Natural killer cell treated with Interleukin-12 subunit alpha and Interleukin-12 subunit beta and Interleukin-15 and Interleukin-18, amount 100 ng/mL, for 72 hours (primary cell): ENCODE measurements at places on chromosomes 7 and 10. TPM values are rescaled to one million over a fixed set of nuclear protein-coding genes. Genes with fewer than 3 reads are reported as not detected.

- no peaks in the 10 kb centered on the region for H3K27me3 ChIP-seq
- H3K27ac ChIP-seq = no peak overlapping the region
- H3K36me3 ChIP-seq = no peaks in the 10 kb centered on the region
Measured at GRCh38 chr10:83522881-83523386, 616.4 kb upstream of the GHITM start.

VPS50 gene
- 19.2 TPM for total RNA-seq

COBL gene
- not detected for total RNA-seq

TAS2R3 gene
- 3.3 TPM for total RNA-seq

DNA sequence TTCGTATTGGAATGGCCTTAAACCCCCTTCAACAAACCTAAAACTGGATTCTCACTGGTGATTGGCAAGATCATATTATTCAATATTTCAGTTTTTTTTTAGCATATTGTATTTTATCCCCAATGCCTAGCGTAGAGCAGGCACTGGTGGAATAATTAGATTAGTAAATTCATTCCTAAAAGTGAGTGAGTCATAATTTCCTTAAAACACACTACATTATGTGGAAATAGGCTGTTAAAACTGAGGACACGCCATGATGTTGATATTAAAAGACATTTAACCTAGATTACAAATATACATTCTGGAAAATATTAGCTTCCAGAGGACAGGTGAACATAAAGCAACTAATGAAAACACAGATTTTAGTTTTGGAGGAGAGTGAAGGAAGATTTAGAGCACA lies 463.9 kb downstream of the PARD3 start:
- H3K4me1 ChIP-seq = peaks cover 10% of the 10 kb centered on the region
- no peaks in the 10 kb centered on the region for H3K36me3 ChIP-seq

PCLO gene
- not detected for total RNA-seq

GRCh38 chr10:71688256-71688655 lies 31.3 kb downstream of the C10orf105 start:
- DNase-seq = no peak
- no peaks in the 10 kb centered on the region for H3K27me3 ChIP-seq
- peaks cover 6% of the 10 kb centered on the region for H3K36me3 ChIP-seq
- peak overlapping the region; percentile 42 for H3K27ac ChIP-seq

FEZF1 gene
- not detected for total RNA-seq

GRCh38 chr7:48085942-48086341 lies 3.1 kb upstream of the UPP1 start:
- H3K4me1 ChIP-seq = peaks cover 59% of the 10 kb centered on the region
- peak overlapping the region; percentile 91 for H3K4me3 ChIP-seq
- no peaks in the 10 kb centered on the region for H3K27me3 ChIP-seq

PAX2 gene
- not detected for total RNA-seq

DNA sequence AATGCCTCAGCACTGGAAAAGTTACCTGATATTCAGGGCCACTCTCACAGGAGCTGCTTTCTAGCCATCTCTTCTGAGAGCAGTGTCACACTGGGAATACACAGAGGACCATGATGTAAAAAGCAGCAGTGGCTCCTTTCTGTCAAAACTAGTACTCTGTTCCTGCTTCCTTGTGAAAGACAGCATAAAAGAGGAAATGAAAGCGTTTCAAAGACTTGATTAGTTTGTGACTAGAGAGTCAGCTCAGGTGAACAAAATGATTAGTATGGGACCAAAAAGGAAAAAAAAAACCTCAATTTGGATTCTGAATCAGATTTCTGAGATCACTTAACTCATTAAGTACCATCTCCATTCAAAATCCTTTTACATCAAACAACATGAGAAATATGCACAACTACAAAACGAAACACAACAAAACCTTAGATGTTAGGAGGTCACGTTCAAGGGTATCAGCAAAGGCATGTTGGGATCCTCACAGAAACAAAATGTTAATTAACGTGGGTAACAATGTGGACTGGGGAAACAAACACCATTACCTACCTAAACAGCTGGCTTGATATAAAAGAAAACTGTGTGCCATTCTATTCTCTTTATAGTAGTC lies 103.7 kb downstream of the MACC1 start:
- H3K27me3 ChIP-seq = no peaks in the 10 kb centered on the region
- H3K36me3 ChIP-seq = no peaks in the 10 kb centered on the region
- H3K4me1 ChIP-seq = peaks cover 4% of the 10 kb centered on the region
- H3K27ac ChIP-seq = no peak overlapping the region
- DNase-seq = no peak

- peaks cover 62% of the 10 kb centered on the region for H3K4me1 ChIP-seq
- peak overlapping the region; percentile 20 for H3K27ac ChIP-seq
- H3K36me3 ChIP-seq = no peaks in the 10 kb centered on the region
- no peak for DNase-seq
- peak overlapping the region; percentile 58 for H3K4me3 ChIP-seq
- no peaks in the 10 kb centered on the region for H3K27me3 ChIP-seq
Measured at GRCh38 chr7:50212666-50213621, 91.6 kb upstream of the IKZF1 start.

DNA sequence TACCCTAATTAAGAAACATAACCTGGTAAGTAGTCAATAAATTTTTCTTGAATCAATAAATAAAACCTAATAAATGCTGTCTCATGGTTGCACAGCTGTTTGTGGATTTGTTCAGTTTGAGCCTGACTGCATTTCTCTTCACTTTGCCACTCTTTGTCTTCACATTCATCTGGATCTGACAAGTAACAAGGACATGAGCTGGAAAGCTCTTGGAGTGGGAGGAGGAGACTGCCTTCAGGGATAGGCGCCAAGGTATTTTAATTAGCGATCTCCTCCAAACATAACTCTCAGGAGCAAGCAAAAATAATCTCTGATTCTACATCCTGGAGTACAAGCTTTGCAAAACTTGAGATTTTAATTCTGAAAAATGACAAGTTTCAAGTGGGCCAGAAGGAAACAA lies 251.0 kb downstream of the BMPER start:
- H3K36me3 ChIP-seq = no peaks in the 10 kb centered on the region
- no peak overlapping the region for H3K27ac ChIP-seq
- no peak for DNase-seq
- no peaks in the 10 kb centered on the region for H3K4me1 ChIP-seq
- H3K27me3 ChIP-seq = no peaks in the 10 kb centered on the region
